Heart left ventricle (tissue), 16 donors: ENCODE measurements at places on chromosomes 4 and X.
A peak's percentile ranks its signal among the peaks of the same experiment; 100 is the strongest.

DNA sequence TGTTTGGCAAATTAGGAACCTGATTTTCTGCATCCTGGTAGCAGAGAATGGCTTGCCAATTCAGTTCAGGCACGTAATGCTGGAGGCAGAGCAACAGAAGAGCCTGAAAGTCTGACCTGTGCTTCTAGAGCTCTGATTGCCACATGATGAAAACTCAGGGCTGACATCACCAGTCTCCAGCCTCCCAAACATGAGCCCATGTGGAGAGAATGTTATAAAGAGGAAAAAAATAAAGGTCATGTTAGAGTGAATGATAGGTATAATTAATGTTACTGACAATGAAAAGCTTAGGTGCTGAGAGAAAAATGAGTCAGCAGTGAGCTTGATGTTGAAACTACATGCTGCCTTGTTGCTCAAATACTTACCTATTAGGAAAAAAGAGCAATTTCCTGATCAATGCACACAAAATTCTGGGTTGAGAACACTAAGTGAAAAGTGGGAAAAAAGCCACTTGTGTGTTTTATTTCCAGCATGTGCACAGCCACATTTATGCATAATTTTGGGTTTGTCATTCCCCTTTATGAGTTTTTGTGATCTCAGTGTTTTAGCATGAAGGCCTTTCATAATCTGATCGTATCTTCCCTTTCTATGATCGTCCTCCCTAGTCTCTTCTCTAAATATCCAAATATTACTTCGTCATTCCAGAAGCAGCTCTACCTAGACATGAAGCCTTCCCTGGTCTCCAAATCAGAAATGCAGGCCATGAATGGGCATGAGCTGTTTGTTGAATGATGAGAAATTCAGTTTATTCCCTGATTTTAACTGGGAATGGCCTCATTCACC, 113.3 kb upstream of the CPEB2 start:
- no peak for DNase-seq

GRCh38 chr4:70120323-70120722, 33.7 kb upstream of the PRR27 start:
- DNase-seq = no peak

GRCh38 chrX:9184211-9184610, 150.3 kb upstream of the FAM9B start:
- DNase-seq = no peak

DNA sequence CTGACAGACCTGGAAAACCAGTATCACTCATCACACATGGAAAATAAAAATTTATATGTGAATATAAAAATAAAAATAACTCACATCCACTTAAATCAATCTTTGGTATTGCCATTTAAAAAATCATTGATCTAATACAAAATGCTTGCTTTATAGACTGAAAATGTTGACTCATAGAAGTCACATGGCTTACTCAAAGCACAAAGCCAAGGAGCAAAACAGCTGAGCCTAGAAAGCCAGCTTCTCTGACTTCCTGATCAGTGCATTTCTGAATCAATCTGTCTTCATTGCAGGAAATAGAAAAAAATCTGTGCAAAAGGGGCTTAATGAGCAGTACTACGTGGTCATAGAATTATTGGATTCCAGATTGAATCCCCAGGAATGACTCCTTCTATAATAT, 176.9 kb upstream of the HS3ST1 start:
- no peak for DNase-seq

DNA sequence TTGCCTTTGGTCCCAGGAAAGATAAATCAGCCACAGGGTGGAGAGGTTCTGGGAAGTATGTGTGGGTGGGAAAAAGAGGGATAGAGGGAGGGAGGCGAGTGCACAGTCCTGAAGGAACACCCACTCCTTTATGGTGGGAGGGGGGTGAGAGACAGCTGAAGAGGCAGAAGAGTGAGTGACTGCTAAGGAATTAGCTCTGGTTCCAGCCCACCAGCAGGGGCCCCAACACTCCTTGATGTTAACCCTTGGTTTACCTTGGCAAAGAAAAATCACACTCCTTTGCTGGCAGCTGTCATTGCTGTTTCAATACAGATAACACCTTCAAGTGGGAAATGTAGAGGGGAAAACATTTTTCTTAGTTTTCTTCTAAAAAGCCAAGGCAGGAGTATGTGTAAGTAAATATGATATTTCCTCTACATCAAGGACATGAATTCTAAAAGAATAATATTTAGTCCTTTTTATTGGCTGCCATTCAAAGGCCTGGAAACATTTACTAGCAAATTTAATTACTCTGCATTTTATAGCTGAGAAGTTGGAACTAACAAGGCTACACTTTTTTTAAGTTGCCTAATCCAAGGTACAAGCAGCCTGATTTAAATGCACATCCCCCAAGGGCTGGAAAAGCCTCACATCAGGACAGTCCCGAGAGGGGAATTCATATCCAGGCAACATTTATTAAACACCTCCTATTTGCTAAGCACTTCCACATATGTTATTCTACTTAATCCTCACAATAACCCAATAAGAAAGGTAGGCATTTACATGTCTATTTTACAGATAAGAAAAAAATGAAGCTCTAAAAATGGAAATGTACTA, 81.7 kb downstream of the HS6ST2 start:
- DNase-seq = no peak

DNA sequence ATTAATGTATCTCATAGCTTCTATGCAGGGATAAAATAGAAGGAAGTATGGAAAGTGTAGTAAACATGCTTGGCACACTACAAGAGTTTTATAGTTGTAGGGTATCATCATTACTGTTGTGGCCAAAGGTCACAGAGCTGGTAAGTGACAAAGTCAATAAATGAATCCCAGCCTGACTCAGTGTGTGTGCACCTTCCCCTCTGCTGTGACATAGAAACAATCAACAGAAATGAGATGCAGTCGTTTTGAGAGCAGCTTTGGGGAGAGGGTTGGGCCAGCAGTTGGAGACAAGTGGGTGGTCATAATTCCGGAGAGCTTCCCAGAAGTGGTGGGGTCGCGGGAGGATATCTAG, 82.4 kb upstream of the RBPJ start:
- DNase-seq = no peak

- no peak for DNase-seq
Measured at GRCh38 chr4:48270523-48270897, 872 bp upstream of the TEC start.

- DNase-seq = no peak
Measured at GRCh38 chrX:38941675-38942074, 140.4 kb downstream of the MID1IP1 start.

DNA sequence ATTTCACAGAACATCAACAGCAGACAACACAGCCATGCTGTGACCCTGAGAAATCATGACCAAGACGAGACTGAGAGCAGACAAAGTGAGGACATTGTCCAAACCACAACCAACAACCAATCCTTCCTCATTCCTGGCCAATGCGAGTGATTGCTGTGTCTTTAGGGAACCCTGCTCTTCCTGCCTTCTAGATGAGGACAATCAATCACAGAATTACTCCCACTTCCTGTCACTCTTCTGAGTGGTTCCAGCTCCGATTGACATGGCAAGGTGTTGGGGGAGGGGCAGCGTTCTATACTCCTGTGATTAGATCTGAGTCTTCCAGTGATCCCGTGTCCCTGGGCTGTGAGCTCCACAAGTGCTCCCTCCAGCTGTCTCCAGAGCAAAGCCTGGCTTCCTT, 227.8 kb downstream of the STIM2 start:
- DNase-seq = no peak

GRCh38 chr4:31126881-31127398, 406.8 kb downstream of the PCDH7 start:
- DNase-seq = no peak

DNA sequence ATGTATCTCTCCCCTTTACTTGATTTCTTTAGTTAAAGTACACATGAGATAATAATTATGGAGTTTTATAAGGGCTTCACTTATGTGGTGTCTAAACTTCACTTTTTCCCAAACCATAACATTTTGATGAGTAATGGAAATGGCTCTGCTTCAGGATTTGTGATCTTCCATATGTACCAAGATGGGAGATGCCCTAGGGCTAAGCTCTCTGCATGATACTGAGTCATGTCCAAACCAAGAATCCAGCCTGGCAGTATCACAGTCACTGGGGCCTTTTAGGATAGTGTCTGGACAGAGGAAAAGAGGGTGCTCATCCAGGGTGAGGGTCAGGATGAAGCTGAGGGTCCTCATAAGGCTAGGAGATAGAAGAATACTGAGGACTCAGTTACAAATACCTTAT, 47.9 kb upstream of the PAGE3 start:
- DNase-seq = no peak

- no peak for DNase-seq
Measured at GRCh38 chr4:56684320-56685050, 3.4 kb upstream of the HOPX start.

DNA sequence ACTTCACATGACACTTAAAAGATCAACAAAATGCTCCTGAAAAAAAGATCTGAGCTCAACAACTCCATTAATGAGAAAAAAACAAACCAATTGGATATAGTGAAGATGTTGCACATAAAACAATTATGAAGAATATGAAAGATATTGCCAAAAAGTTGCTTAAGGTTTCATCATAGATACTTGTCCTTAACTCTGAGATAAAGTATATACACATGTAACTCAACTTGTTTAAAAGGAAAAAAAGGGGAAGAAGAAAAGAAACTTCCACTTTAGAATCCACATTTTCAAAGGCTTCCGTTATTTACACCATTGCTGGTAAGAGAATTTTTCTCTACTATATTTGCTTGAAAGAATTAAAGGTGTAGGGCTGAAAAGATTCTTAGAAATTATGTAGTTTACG, 2.7 kb downstream of the AFAP1 start:
- no peak for DNase-seq

- DNase-seq = no peak
Measured at GRCh38 chrX:155068165-155068564, 2.8 kb downstream of the CMC4 start.

- DNase-seq = no peak
Measured at GRCh38 chr4:81131066-81131465, 84.0 kb downstream of the PRKG2 start.

DNA sequence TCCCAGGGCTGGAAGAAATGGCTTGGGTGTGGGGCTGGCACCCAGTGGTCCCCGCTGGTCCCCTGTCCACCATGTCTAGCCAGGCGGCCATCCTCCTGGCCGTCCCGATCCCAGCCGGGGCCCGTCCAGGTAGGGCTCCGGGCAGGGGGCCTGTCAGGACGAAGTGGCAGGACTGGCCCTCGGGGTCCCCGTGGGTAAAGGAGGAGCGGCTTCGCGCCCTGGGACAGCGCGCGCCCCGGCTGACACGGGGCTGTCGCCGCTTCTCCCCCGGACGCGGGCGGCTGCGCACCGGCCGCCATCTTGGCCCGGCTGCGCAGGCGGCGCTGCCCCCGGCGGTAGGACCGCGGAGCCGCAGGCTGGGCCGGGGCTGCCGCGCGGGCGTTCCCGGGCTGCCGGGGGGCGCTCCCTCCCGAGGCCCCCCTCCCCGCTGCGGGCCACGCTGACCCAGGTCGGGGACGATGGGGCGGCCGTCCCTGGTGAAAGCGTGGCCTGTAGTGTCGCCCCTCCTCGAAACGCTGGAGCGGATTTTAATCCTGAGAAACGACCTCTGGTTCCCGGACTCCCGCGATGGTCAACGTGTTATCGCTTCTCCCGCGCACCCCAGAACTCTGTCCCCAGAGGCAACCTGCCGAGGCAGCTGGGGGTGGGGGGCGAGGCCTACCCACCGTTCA, 60.4 kb upstream of the BCOR start:
- no peak for DNase-seq

DNA sequence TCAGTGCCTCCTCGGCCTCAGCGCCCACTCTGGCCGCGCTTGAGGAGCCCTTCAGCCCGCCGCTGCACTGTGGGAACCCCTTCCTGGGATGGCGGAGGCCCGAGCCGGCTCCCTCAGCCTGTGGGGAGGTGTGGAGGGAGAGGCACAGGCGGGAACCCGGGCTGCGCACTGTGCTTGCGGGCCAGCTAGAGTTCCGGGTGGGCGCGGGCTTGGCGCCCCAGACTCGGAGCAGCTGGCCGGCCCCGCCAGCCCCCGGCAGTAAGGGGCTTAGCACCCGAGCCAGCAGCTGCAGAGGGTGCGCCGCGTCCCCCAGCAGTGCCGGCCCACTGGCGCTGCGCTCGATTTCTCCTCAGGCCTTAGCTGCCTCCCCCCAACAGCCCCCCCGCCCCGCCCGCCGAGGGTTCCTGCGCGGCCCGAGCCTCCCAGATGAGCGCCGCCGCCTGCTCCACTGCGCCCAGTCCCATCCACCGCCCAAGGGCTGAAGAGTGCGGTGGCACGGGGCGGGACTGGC, 1137.0 kb downstream of the PCDH18 start:
- DNase-seq = peak; percentile 27

GRCh38 chr4:138003248-138003647, 238.9 kb downstream of the SLC7A11 start:
- no peak for DNase-seq

GRCh38 chr4:30875658-30876269, 155.6 kb downstream of the PCDH7 start:
- no peak for DNase-seq

GRCh38 chr4:92012899-92013867, 290.6 kb upstream of the GRID2 start:
- no peak for DNase-seq

- DNase-seq = no peak
Measured at GRCh38 chr4:118865091-118865708, 23.5 kb upstream of the SYNPO2 start.
